ENCODE measurements at places on chromosomes 12 and 14. TPM values are rescaled to one million over a fixed set of nuclear protein-coding genes. Genes with fewer than 3 reads are reported as not detected.

The IL31 gene
- not detected for total RNA-seq

The COCH gene
- total RNA-seq = 2.9 TPM

GRCh38 chr12:67757651-67758050, 109.1 kb downstream of the DYRK2 start:
- DNase-seq = no peak

DNA sequence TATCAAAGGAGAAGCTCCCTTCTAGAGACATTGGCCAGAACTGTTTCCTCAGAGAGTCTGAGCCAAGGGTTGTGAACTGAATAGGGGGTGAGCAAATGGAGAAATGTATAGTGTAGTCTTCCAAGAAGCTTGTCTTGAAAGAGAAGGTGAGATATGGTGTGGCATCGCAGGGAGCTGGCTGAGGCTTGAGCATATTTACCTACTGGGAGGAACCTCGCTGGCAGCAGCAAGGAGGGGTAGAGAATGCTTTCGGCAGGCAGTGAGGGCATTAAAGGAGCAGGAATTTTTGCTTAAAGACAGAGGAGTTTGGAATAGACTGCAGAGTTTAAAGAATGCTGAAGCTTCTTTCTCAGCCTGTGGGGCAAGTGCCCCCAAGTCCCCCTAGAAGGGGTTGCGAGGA, 59.3 kb upstream of the PRMT8 start:
- DNase-seq = no peak

GRCh38 chr12:60227916-60228315, 632.1 kb downstream of the SLC16A7 start:
- no peak for DNase-seq

DNA sequence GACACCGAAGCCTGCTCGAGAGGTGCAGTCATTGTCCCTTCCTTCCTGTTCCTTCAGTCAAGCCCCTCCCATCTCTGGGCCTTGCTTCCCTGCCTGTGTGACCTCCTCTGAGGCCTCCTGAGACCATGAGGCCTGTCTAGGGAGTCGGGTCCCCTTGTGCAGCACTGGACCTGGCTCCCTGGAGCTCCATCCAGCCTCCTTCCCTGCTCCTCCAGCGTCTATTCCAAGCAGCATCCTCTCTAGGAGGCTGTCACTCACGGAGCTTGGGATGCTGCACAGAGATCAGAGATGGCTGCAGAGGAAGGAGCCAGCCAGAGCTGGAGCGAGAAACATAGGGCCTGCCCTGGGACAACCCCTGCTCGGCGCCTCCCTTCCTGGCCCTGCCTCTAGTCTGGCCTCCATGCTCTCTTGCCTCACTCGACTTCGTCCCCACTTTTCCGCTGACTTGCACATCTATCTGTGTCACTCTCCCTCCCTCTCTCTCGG, 142.7 kb downstream of the BCL11B start:
- peak; percentile 34 for DNase-seq

GRCh38 chr12:7064516-7064915, 4.0 kb downstream of the C1S start:
- DNase-seq = no peak

The KRT80 gene
- 0.12 TPM for total RNA-seq

The CAPS2 gene
- 17.9 TPM for total RNA-seq

GRCh38 chr12:11164384-11164783, 6.6 kb upstream of the SMIM10L1 start:
- no peak for DNase-seq

- DNase-seq = no peak
Observed at GRCh38 chr14:44720707-44721106, 213.6 kb upstream of the FSCB start.

DNA sequence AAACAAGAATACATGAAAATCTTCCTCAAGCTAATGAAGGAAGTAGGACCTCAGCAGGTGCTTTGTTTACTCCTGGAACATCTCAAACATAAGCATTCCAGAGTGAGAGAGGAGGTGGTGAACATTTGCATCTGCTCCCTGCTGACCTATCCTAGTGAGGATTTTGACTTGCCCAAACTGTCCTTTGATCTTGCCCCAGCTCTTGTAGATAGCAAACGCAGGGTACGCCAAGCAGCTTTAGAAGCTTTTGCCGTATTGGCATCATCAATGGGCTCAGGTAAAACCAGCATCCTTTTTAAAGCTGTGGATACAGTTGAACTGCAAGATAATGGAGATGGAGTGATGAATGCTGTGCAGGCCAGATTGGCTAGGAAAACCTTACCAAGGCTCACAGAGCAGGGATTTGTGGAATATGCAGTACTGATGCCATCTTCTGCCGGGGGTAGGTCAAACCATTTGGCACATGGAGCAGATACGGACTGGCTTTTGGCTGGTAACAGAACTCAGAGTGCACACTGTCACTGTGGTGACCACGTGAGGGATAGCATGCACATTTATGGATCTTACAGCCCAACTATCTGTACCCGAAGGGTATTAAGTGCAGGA, 1.9 kb downstream of the TOGARAM1 start:
- DNase-seq = no peak

DNA sequence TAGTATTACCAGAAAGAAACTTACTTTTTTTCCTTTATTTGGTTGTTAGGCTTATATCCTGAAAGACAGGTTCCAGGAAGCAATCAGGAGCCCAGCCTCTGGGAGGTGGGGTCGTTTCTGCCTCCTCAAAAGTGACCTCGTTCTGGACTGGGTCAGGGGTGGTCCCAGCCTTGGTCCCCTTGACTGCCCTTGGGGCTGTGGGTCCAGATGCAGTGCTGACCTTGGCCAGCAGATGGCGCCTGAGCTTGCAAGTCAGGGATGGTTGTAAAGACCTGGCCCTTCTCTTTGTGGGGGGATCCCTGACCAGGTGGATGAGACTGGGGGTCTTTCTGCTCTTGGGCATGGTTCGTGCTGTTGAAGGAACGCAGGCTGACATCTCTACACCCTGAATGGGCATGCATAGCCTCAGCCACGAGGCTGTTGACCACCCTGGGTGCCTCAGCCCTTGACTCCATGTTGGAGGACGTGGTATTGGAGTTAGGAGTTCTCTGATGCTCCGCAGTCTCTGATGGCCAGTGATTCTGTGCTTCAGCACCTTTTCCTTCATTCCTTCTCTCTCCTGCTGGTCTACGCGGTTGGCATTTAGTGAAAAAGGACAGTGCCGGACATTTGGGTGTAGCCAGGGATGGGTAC, 62.4 kb downstream of the ADCK1 start:
- DNase-seq = peak; percentile 93

GRCh38 chr14:23181453-23181852, 2.0 kb downstream of the SLC7A8 start:
- no peak for DNase-seq

The CMA1 gene
- total RNA-seq = 0.52 TPM

GRCh38 chr12:12561371-12562015, 1.2 kb downstream of the DUSP16 start:
- peak; percentile 81 for DNase-seq

- peak; percentile 94 for DNase-seq
Observed at GRCh38 chr14:60247994-60248696, 876 bp upstream of the PPM1A start.

The EFS gene
- total RNA-seq = 24.5 TPM

DNA sequence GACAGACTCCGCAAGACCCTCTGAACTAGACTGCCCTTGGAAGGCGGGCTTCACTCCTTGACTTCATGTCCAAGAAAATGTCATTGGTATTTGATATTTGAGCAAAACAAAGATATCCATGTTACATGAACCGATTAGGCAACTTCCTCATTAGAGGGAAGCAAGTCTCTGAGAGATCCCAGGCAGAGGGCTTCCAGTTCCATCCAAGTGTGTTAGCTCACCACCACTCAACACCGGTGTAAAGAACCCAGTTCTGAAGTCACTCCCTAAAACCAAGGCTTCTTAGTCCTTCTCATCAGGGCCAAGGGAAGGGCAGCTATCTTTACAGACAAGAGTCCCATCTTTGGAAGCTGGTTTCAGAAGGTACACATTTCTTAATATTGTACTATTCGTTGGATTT, 87.2 kb upstream of the CDKN3 start:
- DNase-seq = no peak

The HELB gene
- total RNA-seq = 2.5 TPM

DNA sequence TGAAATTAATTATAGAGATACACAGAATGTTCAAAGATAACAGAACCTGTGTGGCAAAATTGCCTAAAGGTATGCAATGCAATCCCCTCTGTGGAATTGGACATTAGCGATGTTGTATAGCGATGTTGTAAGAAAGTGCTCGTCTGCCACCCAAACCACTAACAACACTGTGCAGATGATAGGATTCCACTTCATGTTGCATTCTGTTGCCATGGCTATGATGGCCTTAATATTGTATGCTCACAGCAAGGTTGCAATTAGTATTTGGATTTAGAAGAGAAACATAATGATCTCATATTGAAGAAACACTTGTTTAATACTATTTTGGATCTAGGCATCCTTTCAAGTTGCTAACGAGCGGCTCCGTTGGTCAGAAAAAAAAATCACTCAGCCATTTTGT, 260.3 kb downstream of the BCAT1 start:
- DNase-seq = no peak

- no peak for DNase-seq
Observed at GRCh38 chr12:122886851-122887818, 8.8 kb downstream of the VPS37B start.

DNA sequence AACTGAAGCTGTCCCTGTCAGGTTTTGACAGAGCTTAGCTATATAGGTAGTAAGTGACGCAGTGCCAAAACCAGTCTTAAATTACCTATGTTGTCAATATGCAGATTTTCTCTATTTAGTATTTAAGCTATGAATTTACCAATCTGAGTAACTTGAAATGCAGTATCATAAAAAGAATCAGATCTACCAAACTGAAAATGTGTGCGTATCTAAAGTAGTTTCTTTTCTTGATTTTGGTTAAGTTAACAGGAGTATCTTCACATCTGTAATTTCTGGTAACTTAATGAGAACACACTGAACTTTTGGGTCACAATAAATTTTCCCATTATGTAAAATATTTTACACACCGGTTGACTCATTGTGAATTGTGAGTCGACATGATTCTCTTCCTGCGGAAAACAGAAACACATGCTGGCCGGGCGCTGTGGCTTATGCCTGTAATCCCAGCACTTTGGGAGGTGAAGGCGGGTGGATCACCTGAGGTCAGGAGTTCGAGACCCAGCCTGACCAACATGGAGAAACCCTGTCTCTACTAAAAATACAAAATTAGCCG, 45.1 kb downstream of the TRAF3 start:
- no peak for DNase-seq

DNA sequence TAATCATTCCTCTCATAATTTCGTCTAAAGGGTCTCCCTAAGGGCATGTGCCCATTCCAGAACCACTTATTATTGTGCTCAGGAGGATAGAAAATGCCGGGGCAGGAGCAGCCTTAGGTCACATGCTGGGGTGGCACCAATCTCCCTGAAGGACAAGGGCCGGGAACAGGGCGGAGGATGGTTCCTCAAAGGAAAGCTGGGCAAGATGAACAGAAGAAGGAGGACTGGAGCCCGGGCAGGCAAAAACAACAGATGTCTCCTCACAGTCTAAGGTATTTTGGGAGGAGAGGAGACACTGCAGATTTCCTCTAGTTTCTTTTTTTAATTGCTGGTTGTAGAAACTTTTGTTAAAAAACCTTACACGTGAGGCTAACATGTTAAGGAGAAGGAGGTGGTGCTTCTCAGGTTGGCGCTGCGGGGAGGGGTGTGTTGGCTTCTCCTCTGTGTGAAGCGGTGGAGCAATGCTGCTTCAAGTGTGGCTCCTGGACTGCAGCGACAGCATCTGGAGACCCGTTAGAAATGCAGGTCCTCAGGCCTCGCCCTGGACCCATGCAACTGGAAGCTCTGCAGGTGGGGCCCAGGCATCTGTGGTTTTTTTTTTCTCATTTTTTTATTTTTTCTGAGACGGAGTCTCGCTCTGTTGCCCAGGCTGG, 164.8 kb downstream of the AACS start:
- DNase-seq = peak; percentile 42

The NPAS3 gene
- total RNA-seq = 0.71 TPM

DNA sequence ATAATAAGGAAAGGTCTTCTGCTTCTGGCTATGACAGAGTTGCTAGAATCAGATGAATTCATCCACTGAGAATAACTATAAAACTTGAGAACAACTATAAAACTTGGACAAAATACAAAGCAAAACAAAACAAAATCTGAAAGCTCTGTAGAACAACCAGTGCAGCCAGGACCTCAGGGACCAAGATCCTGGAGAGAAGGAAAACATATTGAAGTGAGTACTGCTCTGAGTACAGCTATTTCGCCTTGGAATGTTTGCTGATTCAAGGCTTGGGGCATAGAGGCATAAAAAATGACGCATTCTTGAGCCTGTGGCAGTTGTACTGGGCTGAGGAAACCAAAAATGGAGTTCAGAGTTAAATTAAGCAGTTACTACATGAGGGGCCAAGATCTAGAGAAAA, 21.7 kb downstream of the FOXA1 start:
- DNase-seq = no peak

The SLC35F4 gene
- not detected for total RNA-seq

The SLC22A17 gene
- 25.8 TPM for total RNA-seq

GRCh38 chr14:78829274-78829673, 659.1 kb downstream of the NRXN3 start:
- DNase-seq = no peak

- no peak for DNase-seq
Observed at GRCh38 chr12:60394665-60395064, 798.8 kb downstream of the SLC16A7 start.

The C1QL4 gene
- total RNA-seq = not detected

All from aorta (tissue), 5 donors.